ENCODE measurements at places on chromosomes 2 and 18.

DNA sequence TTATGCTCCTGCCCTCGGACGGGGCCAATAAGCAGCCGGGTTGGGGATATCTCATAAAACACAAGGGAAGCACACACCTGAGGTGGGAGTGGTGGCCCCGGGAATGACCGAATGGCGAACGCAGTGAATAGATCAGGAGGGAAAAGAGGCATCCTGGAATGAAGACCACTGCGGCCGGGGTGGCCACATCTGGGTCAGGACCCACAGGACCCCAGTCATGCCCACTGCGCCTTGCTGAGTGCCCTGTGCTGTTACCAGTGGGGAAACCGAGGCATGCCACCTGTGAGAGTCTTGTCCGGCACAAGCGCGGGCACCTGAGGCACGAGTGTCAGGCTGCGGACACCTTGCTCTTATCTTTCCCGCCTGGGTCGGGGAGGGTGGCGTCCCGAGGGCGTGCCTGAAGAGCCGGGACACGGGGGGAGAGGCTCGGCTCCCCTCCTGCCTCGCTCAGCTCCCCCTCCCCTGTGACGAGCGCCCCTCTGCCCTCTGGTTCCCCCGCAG, 1.6 kb downstream of the PDCD1 start:
- DNase-seq, result no peak

GRCh38 chr2:129754831-129755230, 224.6 kb upstream of the RAB6C start:
- no peak for DNase-seq

DNA sequence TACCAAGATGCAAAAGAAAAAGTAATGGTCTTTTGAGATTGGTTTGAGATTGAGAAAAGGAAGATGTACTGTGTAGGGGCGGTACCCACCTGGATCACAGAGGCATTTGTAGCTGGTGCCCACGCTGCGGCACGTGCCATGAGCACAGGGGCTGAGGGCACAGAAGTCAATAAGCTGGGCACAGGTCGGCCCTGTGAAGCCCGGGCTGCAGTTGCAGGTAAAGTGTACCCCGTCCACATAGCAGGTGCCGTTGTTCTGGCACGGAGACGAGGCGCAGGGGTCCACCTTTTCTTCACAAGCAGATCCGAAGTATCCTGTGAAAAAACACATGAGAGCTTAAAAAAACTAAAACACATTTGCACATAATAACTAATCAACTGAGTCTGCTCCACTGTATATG, 176.1 kb upstream of the PID1 start:
- no peak for DNase-seq

- no peak for DNase-seq
Measured at GRCh38 chr2:167843217-167843616, 404.2 kb downstream of the STK39 start.

- DNase-seq, result no peak
Measured at GRCh38 chr2:237927986-237928385, 38.8 kb upstream of the UBE2F start.

DNA sequence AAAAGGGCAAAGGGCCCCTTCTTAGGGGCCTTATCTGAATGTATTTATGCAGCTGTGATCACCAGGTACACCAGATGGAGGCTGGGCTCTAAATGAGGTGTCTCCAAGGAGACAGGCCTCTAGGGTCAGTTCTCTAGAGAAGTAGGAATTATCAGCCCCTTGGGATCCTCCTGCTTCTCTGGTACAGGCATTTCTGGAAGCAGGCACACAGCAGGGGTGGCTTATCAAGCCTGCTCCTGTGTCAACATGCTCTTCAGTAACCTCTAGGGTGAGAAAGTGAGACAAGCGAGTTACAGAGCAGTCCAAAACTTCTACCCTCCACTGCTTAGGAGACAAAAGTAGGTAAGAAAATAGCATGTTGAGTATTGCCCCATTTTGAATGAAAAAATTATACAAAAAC, 13.8 kb downstream of the TPGS2 start:
- no peak for DNase-seq

DNA sequence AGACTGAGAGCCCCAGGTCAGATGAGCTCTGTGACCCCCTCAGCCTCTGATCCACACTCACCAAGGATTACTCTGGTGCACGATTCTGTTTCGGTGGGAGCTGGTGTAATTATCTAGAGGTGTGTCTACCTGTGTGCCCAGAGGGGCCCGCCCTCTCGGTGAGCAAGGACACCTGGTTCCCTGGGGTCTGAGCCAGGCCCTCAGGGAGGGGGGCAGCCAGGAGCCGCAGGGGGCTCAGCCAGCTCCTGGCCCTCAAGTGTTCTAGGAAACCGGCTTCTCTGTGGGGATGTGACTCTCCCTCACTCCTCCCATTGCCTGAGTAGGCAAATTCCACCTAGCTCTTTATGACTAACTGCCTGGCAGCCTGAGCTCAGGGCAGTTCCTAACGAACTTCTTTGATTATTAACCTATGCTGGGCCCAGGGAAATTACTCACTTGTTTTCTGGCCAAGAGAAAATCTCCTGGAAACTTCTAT, 17.4 kb downstream of the AGAP1 start:
- no peak for DNase-seq

GRCh38 chr2:120907822-120908221, 172.2 kb downstream of the GLI2 start:
- no peak for DNase-seq

DNA sequence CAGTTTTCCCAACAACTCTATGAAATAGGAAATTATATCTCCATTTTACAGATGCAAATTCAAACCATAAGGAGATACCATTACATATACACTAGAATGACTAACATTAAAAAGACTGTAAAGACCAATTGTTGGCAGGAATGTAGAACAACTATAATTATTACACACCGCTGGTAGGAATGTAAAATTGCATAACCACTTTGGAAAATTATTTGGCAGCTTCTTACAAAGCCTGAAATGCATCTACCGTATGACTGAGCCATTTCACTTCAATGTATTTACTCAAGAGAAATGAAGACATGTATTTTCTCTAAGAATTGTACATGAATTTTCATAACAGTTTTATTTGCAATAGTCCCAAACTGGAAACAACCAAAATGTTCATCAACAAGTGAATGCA, 189.1 kb upstream of the BCL2L11 start:
- DNase-seq, result no peak

DNA sequence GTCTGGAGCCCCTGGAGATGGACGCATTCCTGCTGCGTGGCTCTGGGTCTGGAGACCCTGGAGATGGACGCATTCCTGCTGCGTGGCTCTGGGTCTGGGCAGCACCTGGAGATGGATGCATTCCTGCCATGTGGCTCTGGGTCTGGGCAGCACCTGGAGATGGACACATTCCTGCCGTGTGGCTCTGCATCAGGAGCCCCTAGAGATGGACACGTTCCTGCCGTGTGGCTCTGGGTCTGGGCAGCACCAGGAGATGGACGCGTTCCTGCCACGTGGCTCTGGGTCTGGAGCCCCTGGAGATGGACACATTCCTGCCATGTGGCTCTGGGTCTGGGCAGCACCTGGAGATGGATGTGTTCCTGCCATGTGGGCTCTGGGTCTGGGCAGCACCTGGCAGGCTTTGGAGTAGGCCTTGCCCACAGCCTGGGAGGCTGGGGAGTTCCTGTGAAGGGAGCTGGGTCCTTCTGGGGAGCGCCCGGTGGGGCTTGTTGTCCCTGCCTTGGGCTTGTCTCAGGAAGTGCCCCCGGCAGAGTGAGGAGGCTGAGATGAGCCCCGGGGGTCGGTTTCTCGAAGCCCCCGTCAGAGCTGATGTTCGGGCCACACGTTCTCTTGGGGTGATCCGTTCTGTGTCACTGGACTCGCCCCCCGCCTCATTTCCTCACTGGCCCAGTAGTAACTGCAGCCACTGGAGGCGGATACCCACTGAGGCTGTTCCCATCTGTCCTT, 41.0 kb downstream of the SH3BP4 start:
- no peak for DNase-seq

DNA sequence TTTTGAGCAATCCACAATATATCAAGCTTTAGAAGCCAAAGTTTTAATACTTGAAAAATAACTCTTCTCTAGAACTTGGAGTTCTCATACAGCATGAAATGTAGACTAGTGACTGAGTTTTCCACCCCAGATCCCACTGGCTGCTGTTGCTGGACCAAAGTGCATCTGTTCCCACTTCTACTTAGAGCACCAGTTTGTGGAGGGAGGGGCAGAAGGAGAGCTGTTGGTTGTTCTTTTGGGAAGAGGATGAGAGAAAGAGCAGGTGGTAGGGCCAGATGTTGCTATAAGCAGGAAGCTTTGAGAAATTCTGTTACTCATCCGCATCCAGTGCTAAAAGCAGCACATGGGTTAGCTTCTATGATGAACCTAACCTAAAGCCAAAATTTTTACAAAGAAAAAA, 59.0 kb downstream of the MBD2 start:
- DNase-seq, result no peak

DNA sequence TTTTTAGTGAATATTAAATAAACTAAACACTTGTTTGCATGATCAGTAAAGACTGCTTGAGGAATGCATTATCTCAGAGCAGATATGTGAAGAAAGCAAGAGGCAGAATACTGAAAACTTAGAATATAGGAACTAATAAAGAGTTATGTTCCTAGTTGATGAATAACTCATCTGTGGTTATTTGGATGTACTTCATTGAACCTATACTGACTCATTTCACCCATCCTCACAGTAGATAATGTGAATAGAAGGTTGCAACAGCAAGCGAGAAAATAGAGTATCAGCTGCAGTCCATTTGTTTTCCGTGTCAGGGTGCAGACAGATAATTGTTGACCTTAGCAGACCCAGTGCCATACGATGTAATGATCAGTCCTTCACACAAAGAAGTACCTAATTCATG, 945.7 kb upstream of the LRRTM1 start:
- DNase-seq, result no peak

DNA sequence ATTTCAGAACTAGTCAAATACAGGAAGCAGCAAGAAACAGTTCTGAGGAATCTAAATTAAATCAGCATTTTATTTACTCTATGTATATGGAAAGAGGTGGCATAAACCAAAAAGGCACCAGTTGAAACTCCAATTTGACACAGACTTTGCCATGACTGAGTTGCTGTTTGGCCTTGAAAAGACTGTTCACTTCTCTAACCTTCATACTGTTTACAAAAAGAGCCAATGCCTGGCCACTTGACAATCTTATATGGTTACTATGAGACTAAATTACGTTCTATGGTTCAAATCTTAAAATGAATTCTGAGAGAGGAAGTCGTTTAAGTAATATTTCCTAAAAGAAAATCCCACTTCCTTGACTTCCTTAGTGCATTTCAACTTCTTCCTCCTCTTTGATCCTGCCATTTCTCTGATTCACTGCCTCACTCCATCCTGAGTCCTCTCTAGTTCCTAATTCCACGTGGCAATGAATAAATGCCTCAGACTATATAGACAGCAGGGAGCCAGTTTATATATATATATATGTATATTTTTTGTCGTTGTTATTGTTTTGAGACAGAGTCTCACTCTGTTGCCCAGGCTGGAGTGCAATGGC, 13.2 kb downstream of the CEP76 start:
- no peak for DNase-seq

DNA sequence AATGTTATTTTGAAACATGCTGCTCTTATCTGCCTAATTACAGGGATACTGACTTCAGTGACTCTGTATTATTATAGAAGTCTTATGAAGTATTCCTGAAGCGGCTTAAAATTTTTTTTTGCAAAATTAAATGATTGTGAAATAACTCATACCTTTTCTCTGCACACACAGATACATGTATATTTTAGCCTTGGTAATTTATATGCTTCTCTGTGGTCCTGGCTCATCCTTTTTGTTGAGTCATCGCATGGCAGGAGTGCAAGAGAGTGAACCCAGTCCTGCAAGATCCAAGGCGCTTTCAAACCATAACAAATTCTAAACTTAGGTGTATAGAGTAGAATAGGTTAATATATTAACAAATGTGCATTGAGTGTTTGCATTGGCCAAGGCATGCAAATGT, 8.6 kb downstream of the CCNT2 start:
- DNase-seq, result no peak

- no peak for DNase-seq
Measured at GRCh38 chr18:76455003-76455676, 39.9 kb downstream of the ZNF516 start.

- DNase-seq, result no peak
Measured at GRCh38 chr2:170298861-170299429, 121.0 kb downstream of the MYO3B start.

DNA sequence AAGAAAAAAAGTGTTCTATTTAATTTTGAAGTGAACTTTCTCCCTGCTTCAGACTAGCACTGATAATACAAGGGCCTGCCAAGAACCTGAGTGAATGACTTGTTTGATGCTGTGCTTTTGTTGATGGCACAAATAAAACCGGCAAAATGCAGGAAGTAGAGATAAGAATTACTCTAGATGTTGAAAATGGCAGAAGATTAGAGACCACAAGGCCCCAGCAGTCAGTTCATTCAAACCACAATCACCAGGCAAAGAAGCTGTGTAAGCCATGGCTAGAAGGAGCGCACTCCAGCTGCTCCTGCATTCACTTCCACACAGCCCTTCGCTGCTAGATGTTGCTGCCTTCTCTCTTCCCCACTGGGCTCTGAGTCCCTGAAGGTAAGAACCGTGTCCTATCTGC, 297.1 kb downstream of the AGPS start:
- no peak for DNase-seq

DNA sequence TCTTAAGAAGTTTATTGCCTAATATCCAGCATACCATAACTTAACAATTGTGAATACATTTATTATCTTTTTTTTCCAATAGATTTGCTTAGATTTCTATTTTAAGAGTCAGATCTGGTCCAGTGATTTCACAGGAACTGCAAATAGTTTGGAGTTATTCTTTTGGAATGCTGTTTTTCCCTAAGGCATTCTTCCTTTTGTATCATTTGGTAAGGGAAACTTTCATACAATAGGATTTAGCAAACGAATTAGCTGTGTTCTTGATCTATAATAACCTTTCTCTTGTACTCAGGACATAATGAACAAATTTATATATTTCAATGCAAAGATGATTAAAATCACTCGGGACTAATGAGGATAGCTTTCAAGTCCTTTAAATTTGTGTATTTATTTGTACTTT, 201.6 kb downstream of the ERBB4 start:
- no peak for DNase-seq

- DNase-seq, result no peak
Measured at GRCh38 chr2:55054106-55054875, 4.0 kb upstream of the RTN4 start.

DNA sequence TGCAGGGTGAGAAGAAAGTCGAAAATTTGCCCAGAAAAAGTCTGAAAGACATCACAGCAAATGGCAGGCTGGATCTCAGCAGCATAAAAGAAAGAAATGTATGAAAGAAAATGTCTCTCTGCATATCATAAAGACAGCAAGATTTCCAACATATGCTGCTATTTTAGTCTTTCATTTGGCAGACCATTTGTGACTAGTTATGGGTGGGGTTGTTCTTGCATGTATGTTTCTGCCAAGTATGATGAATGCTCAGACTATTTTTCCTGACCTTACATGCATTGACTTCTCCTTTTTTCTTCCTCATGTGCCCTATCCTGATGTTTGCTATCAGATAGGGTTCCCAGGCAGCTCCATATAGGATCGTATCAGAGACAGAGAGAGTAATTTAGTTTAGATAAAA, 58.5 kb upstream of the PARD3B start:
- DNase-seq, result no peak

GRCh38 chr2:207558079-207558491, 28.3 kb downstream of the CREB1 start:
- no peak for DNase-seq

GRCh38 chr2:65530547-65531320, 98.3 kb upstream of the SPRED2 start:
- no peak for DNase-seq
